ENCODE measurements at places on chromosomes 1 and 21.

DNA sequence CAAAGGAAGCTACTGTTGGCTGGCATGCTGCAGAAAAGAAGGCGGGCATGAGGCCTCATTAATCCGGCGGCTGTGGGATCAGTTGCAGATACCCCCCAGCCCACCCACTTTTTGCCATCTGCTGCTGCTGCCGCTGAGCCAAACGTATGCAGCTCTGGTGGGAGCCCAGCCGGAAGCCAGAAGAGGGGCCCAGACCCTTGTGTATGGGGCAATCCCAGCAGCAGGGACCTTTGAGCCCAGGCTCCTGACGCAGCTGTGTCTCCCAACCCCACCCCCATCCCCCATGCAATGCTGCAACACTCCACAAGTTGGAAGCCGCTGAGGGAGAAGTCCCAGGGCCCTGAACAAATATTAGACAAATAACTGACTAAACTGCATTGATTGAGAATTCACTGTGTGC, 106.0 kb downstream of the ELAVL4 start:
- DNase-seq: no peak

DNA sequence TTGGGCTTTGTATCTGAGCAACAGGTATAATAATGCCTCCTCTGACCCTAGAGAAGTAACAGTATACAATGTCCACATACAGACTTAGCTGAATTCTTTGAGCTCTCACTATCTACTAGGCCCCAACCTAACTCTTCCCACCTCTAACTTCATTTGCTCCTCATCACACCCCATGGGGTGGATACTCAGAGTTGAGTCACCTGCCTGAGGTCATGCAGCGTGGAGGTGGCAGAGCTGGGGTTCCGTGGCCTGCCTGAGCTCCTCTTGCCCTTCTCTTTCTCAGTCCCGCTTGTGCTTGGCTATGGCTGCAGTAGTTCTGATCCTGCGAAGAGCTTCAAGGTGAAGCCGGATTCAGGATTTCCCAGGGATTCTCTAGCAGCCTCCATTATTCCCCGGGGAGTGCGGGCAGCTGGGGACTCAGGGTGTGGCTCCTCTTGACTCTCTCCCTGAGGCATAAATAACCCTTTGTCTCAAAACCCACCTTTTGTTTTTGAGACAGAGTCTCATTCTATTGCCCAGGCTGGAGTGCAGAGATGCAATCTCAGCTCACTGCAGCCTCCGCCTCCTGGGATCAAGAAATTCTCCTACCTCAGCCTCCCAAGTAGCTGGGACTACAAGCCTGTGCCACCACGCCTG, 29.9 kb upstream of the ACTL8 start:
- no peak for DNase-seq

- peak; percentile 75 for DNase-seq
Observed at GRCh38 chr1:89633248-89633799, 404 bp downstream of the LRRC8C start.

- DNase-seq: no peak
Observed at GRCh38 chr1:41435570-41436178, 48.8 kb downstream of the EDN2 start.

DNA sequence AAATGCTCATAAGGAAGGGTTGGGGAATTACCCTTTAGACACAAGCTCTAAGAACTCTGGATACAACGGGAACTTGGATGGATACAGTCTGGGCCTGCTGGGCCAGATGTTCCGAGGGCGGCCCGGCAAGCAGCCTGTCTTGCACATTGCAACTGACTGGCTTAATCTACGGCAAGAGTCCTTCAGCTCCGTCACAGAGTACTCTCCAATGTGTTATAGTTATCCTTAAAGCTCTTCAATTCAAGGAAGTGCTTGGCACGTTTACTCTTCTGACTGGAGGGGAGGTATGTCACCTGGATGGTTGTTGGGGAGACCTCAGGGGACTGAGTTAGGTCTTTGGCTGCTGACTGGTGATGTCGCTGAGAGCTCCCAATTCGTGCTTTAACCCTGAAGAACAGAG, 1.1 kb upstream of the CFAP141 start:
- no peak for DNase-seq

GRCh38 chr1:246425139-246425794, 81.8 kb downstream of the SMYD3 start:
- no peak for DNase-seq

DNA sequence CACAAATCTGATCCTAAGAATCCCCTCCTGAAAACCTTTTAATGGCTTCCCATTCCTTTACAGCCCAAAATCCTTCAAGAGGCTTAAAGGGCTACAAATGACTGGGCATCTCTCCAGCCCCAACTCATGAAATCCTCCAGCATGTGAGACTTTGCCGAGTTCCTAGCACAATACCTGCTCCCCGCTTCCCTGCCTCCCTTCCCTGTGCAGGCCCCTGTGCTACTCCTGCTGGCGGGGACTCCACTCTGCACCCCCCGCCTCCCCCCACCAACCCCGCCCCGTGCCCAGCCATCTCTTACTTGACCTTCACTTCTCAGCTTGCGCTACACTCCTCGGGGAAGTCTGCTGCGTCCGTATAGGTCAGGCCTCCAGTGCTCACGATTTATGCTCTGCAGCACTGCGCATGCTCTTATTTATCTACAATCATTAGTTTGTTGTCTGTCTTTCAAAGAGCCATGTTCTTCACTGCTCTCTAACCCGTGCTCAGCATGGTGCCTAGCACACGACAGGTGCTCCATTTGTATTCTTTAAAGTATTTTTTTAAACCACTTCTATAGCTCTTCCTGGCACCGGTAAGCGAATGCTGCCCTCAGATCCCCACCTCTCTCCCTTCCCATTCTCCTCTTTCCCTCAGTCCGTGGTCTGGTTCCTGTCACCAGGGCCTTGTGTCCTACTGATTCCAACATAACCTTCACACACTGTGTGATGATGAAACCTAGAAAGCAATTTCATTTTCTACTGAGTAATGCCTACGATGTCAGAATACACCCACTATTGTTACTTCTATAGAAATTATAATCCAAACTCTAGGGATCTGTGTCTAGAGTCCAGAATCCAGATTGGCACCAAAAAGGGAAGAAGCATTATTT, 37.5 kb upstream of the PLA2G2C start:
- DNase-seq: no peak

DNA sequence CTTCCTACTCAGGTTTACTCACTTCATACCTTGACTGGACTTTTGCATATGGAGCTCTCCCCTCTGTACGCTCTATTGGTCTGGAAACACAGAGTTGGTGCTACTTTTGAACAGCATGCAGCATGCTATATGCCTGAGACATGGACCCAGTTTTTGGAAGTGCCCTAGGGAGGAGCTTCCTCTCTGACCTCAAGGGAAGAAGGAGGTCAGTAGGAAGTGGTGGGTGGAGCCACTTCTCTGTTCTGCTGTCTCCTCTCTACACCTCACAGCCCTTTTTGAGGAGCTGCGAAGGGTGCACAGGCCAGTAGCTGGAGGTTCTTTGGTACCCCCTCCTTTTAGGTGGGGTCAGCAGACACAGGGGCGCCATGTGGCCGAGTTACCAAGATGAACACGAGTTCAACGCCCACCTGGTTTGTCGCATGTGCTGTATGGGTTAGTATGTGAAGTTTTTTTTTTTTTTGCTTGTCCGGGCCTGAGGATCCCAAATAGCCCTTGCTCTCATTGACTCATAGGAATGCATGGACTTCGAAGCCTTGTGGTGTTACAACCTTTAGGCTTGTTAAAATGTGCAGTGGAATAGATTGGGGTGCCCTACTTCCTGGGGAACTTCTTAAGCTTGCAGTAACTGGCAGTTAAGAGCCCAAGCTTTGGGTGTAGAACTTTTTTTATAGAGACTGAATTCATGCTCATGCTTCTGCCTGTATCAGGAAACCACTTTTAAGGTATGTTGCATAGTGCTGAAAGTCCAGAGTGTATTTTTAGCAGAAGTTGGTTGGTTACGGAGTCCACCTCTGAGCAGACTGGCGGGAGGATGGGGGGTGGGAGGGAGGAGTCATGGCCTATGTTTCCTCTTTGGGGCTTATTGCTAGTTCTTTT, 10.7 kb downstream of the MACF1 start:
- peak; percentile 62 for DNase-seq

DNA sequence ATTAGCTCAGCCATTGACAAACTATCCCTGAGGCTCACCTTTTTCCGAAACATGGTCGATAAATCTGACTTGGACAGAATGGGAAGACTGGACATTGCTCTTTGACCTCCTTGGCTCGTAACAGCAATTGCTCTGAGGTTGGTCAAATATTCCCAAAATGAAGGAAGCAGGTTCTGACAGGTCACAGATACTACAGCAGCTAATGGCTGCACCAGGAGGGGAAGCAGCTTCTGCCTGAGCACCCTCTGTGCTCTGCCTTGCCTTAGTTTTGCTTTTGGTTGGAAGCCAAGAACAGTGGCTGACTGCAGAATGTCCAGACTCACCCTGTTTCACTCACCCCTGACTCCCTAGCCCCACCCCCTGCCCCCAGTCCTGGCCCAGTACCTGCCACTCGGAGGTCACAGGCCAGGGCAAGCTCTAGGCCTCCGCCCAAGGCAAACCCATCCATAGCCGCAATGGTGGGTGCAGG, 15.4 kb downstream of the ECHDC2 start:
- no peak for DNase-seq

All from CD4-positive, alpha-beta T cell treated with Interleukin-15 for 1 hour (primary cell).